ENCODE measurements at places on chromosomes 13 and 19.

- no peak for DNase-seq
These were observed 35.6 kb upstream of the TFDP1 start for GRCh38 chr13:113548778-113549621.

DNA sequence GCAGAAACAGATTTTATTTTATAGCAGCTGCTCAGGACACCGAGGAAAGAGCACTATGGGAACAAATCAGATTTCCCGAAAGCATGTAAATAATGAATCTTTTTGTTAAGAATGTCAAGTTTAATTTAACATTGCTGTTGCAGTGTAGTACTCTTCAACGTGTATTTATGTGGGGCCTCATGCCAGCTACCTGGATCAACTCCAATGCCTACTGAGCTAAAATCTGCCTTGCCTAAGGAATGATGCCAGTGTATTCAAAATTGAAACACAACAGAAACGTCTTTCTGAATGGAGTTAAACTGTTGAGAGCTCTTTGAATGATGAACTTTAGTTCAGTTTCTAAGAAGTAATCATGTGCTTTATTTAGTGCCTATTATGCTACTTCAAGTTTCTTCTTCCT, 1379.8 kb upstream of the ATXN8OS start:
- no peak for DNase-seq

DNA sequence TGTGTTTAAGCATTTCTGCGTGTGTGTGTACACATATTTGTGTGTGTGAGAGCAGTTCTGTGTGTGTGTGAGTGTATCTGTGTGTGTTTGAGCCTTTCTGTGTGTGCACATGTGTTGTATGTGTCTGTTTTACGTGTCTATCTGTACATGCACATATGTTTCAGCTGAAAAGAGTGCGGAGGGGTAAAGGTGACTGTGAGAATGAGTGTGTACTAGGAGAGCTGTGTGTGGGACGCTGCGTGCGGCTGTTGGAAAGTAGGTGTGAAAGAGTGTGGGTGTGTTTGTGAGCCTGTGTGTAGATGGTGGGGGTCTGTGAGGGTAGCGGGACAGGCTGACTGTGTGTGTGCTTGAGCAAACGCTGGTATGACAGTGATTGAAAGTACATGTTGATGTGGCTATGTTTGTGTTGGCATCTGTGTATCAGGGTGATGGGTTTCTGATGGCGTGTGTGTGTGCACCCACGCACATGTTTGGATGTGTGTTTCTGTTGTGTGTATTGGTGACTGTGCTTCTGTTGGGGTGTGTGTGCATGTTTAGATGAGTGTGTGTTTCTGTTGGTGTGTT, 7.5 kb upstream of the TPM4 start:
- no peak for DNase-seq

- no peak for DNase-seq
These were observed 34.3 kb upstream of the MEDAG start for GRCh38 chr13:30871588-30872275.

GRCh38 chr13:30088312-30088855, 219.0 kb downstream of the KATNAL1 start:
- DNase-seq = no peak

GRCh38 chr13:84645196-84646012, 763.1 kb upstream of the SLITRK1 start:
- DNase-seq = no peak

DNA sequence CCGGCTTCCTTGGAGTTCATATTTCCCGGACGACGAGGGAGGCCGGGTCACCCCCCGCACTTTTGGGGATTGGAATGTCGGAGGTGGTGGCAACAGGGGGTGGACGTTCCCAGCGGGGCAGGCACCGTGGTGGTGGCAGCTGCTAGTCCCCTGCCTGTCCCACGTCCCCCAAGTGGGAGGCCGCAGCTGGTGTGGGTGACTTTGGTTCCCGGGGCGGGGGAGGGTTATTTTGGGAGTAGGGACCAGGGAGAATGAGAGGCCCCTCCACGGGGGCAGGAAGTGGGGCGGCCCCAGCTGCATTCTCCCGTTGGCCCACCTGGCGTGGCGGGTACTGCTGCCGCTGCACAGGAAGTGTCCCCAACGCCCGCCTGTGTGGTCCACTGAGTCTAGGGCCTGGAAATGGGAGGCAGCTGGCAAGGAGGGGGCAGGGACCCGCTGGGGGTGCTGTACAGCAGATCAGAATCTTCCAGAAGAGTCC, 11.1 kb upstream of the PLIN3 start:
- DNase-seq = no peak

DNA sequence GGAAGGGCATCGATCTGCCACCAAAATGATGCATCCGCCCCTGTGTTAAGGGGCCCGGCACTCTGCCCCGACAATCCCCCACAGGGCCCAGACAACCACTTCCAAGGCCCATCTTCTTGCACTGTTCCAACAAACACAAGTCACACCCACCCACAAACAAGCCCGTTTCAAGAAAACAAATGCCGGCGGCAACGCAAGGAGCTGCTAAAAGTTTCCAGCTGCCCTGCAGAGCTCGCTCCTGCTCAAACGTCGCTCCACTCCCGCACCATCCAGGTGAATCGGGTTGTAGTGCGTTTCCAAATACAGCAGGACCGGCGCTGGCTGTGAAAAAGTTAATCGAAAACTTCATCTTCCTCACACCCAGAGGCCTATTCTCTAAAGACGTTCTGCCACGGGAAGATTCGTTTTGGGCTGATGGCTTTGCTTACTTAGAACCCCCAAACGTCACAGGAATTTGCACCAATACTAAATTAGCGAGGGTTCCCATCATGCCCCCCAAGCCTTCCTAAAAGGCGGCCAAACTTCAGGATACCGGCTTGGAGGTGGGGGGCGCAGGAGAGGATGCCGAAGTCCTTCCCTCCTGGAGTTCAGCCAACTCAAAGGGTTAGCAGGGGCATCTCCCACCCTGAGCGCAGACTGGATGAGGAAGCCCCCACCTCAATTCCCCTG, 107.4 kb upstream of the DOCK9 start:
- peak; percentile 27 for DNase-seq

DNA sequence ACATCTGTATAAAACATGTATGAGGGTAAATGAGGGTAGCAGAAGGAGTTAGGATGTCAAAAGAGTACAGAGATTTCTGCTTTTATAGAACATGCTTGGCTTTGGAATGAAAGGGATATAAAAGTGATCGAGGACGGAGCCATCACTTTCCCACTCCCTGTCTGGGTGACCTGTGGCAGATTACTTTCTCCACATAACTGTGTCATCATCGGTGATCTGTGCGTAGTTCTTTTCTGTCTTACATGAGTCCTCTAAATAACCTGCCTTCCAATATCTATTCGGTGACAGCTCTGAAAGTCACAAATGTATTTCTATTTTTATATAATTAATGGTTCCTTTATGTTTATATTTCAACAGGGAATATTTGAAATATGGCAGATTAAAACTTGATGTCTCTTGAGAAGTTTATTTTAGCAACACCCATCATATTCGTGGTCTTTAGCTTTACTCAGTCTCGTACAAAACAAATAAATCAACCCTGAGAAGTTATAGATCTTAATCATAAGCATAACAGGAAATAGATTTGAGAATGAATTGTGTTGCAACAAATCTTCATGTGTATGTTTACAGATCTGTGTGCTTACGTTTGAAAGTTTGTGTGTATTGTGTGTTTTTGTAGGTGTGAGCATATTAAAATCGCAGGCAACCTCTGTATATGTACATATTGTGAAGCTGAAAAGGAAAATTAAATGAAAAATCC, 1094.3 kb downstream of the EFNB2 start:
- no peak for DNase-seq

DNA sequence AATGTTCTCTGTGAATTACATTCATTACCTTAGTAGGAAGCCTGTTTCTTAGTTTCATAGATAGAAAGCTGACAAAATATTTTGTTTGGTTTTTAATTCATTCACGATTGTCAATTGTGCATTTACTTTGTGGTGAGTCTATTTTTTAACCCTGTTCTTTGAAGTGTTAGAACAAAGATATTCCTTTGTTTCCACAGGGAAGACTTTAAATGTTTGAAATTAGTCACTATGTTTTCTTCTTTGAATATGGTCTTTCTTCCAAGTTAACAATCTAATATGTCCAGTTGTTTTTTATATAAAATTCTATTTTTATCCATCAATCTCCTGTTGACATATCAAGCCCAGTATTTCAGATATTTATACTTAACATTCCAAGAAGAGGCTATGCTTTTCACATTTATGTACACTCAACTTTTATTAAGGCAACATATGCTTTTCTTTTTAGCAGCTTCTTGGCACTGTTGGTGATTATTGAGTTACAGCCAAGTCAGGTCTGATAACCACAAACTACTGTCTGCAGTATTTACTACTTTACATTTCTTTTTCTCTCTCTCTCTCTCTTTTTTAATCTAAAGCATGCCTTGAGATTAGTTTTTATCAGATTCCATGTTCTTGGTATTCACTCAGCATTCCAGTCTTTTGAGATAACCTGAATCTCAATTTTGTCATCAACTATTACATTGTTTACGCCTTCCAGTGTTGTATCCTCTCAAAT, 812.8 kb upstream of the SLC10A2 start:
- no peak for DNase-seq

- no peak for DNase-seq
These were observed 123.1 kb downstream of the RBM26 start for GRCh38 chr13:79282976-79283375.

DNA sequence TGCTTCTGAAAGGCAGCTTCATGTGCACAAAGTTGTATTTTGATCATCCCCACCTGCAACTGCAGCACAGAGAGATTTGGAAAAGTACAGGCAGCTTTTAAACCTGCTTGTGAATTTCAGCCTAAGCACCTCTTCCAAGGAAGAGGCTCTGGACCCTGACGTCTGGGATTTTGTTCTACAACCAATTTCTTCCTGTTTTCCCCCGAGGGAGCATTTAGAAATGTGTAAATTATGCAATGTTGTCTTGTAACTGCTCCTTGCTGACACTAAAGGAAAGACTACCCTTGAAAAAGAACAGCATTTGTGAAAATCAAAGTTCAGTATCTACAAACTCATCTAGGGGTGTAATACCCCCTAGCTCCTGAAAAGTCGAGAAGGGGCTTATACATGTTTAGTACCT, 15.4 kb downstream of the MED26 start:
- DNase-seq = no peak

DNA sequence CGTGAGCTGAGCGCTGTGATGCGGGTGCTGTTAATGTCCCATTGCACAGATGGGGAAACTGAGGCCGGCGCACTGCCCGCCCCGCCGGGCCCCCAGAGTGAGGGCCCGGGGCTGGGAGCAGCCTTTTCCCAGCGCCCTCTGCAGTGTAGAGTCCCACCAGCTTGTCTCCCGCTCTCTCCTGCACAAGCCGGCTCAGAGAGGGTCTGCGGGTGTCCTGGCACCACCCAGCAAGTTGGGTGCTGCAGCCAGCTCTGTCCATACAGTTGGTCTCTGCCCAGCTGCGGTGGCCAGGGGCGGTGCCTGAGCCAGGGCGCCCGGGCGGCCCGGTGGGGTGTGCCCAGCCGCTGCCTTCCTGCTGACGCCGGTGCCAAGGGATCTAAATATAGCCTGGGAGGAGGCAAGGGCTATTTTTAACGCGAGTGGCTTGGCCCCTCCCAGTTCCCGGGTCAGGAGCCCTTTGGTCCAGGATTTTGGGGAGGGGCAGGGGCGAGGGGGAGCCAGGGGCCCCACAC, 19.3 kb downstream of the GADD45B start:
- DNase-seq = no peak

GRCh38 chr13:28755546-28755870, 36.7 kb upstream of the SLC46A3 start:
- no peak for DNase-seq

GRCh38 chr19:45293682-45294081, 29.0 kb downstream of the CKM start:
- DNase-seq = no peak

GRCh38 chr13:81686877-81687276, 1346.0 kb upstream of the SPRY2 start:
- no peak for DNase-seq

DNA sequence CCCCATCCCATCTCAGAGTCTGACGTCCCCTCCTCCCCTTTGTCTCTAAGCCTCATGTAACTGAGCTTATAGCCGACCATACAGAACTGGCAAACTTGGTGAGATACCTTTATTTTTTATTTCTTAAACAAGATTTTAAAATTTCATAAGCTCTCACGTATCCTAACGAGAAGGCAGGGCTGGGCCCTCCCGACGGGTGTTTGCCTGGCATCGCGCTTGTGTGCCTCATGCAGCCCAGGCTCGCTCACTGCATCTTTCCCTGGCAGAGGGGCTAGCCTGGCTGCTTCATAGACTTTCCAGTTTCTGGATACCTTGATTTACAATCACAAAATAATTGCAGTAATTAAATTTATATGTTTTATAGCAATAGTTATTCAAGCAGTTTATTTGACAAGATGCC, 69.0 kb downstream of the GGACT start:
- no peak for DNase-seq

GRCh38 chr13:21078501-21078900, 17.1 kb upstream of the LATS2 start:
- DNase-seq = no peak

DNA sequence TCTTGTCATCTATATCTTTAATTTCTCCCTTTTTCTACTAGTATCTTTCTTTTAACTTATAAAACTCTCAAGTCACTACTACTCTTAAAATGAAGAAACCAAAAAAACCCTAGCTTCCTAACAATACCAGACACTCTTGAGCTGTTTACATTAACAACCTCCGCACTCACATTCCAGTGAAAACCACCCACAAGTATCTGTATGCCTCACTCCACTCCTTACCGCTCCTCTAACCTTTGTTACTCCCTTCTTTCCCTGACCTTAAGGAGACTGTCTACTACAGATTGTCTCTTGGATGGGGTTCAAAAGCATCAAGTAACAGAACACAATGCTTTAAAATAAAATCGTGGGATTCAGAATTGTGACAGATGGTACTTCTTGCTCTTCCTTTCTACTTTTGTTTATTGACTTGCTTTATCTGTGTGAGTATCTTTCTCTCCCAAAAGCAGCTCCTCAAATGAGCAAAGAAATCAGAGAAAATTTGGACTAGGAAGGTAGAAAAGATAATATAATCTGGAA, 110.0 kb upstream of the FBXL3 start:
- no peak for DNase-seq

DNA sequence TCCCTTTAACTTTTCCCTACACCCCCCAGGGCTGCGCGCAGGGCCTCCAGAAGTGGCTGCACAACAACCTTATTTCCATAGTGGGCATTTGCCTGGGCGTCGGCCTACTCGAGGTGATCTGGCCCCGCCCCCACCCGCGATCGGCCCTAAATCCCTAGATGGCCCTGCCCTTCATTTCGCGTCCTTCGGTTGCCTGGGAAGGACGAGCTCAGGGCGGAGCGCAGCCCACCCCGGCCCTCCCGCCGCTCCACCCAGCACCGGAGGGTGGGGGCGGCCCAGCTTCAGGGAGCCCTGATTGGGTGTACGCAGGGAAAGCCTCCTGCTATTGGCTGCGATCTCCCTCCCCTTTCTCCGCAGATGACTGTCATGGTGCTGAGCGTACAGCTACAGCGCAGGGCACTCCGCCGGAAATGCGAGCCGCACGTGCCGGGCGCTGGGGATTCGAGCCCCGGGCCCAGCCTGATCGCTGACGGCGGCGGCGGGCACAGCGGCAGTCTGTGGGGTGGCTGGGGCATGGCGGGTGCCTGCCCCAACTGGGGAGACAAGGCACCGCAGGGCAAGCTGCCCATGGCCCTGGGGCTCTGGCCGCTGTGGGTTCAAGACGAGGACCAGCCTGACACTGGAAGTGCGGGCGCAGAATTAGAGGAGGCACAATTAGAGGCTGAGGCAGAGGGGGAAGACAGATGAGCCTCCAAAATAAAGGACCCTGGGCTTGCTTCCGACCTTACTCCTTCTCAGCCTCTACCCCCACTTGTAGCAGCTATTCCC, 4.3 kb downstream of the CD37 start:
- no peak for DNase-seq
